ENCODE measurements at places on chromosomes 7 and 10. TPM values are rescaled to one million over a fixed set of nuclear protein-coding genes. Genes with fewer than 3 reads are reported as not detected.
A peak's percentile ranks its signal among the peaks of the same experiment; 100 is the strongest.

GRCh38 chr7:143292876-143293275, 4.7 kb downstream of the CASP2 start:
- no peaks in the 10 kb centered on the region for H3K27me3 ChIP-seq
- H3K27ac ChIP-seq = no peak overlapping the region
- H3K4me1 ChIP-seq = peaks cover 36% of the 10 kb centered on the region
- peaks cover 63% of the 10 kb centered on the region for H3K36me3 ChIP-seq
- H3K4me3 ChIP-seq = no peak overlapping the region

GRCh38 chr10:66862687-66863258, 63.1 kb upstream of the LRRTM3 start:
- no peak overlapping the region for H3K27ac ChIP-seq
- DNase-seq = no peak
- no peaks in the 10 kb centered on the region for H3K27me3 ChIP-seq

DNA sequence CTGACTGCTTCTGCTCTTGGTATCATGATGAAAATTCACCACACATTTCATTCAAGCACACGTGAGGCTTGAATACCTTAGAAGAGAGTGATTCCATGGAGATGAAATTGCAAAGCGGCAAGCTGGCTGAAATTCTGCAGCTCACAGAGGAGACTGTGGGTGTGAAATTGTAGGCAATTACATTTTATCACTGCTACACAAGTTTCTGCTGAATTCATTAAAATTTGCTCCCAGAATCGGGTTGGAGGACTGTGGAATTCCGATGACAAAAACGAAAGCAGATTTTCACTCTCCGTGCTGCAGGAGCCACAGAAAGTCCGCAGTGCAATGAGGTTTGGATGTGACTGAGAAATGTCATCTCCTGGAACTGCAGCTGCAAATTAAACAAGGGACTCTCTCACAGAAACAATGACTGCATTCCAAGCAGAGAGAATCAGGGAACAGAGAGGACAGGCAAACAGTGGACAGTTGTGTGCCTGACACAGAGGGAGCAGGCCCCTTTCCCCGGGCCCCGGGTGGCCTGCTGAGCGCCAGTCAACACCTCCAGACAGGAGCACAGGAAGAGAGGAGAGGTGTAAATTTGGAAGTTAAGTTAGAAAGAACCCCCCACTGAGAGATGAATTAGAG, 109.1 kb downstream of the C10orf90 start:
- no peak for DNase-seq
- H3K36me3 ChIP-seq = no peaks in the 10 kb centered on the region
- H3K27me3 ChIP-seq = no peaks in the 10 kb centered on the region
- H3K4me1 ChIP-seq = no peaks in the 10 kb centered on the region
- no peak overlapping the region for H3K27ac ChIP-seq
- H3K4me3 ChIP-seq = peak overlapping the region; percentile 11

DNA sequence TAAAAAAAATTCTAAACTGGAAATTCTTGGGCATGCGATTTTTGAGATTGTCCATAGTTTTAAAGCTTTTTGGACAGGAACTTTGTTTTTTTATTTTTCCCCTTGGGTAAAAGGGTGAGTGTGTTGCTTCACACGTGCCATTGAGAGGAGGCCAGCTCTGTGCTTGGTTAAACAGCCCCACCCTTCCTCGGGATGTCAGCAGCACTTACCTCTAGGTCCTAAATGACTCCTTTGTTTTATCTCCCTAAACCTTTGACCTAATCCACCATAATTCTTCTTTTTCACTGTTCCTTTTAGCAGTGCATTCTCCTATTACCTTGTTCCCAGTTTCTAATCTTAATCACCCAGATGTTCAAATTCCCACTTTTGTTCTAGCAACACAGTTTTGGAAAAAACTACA, 83.5 kb downstream of the SEMA3D start:
- H3K4me1 ChIP-seq = no peaks in the 10 kb centered on the region
- H3K27me3 ChIP-seq = no peaks in the 10 kb centered on the region
- no peak overlapping the region for H3K27ac ChIP-seq
- H3K4me3 ChIP-seq = no peak overlapping the region
- H3K36me3 ChIP-seq = no peaks in the 10 kb centered on the region

DNA sequence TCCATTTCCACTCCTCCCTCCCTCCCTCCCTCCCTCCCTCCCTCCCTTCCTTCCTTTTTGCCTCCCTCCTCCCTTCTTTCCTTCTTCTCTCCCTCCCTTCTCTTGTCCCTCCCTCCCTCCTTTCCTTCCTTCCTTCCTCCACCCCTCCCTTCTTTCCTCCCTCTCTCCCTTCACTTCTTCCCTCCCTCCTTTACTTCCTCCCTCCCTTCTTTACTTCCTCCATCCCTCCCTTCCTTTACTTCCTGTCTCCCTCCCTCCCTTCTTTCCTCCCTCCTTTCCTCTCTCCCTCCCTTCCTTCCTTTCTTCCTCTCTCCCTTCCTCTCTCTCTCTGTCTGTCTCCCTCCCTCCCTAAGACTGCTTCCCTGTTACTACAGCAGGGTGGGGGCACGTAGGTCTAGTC, 598.6 kb upstream of the FOXK1 start:
- no peak overlapping the region for H3K27ac ChIP-seq
- DNase-seq = no peak
- H3K36me3 ChIP-seq = no peaks in the 10 kb centered on the region
- H3K27me3 ChIP-seq = no peaks in the 10 kb centered on the region
- no peak overlapping the region for H3K4me3 ChIP-seq
- no peaks in the 10 kb centered on the region for H3K4me1 ChIP-seq

- H3K36me3 ChIP-seq = no peaks in the 10 kb centered on the region
- DNase-seq = no peak
- H3K27ac ChIP-seq = no peak overlapping the region
- no peaks in the 10 kb centered on the region for H3K4me1 ChIP-seq
- no peak overlapping the region for H3K4me3 ChIP-seq
Measured at GRCh38 chr7:99601656-99602310, 3.7 kb downstream of the TMEM225B start.

SH2D4B gene
- total RNA-seq = 0.43 TPM

- no peak overlapping the region for H3K27ac ChIP-seq
- no peaks in the 10 kb centered on the region for H3K4me1 ChIP-seq
- H3K4me3 ChIP-seq = no peak overlapping the region
- no peaks in the 10 kb centered on the region for H3K27me3 ChIP-seq
Measured at GRCh38 chr7:85023066-85023712, 163.7 kb downstream of the SEMA3D start.

GRCh38 chr7:37333075-37333474, 115.6 kb downstream of the ELMO1 start:
- DNase-seq = no peak
- peak overlapping the region; percentile 0 for H3K27ac ChIP-seq
- H3K36me3 ChIP-seq = no peaks in the 10 kb centered on the region

- DNase-seq = no peak
- no peaks in the 10 kb centered on the region for H3K36me3 ChIP-seq
- no peaks in the 10 kb centered on the region for H3K27me3 ChIP-seq
- H3K27ac ChIP-seq = no peak overlapping the region
- H3K4me3 ChIP-seq = no peak overlapping the region
Measured at GRCh38 chr7:30274641-30275040, 9.8 kb upstream of the ZNRF2 start.

Data from upper lobe of right lung (tissue), 1 donor.